ENCODE measurements at places on chromosomes 7 and 10.

- DNase-seq, result no peak
Measured at GRCh38 chr10:77247031-77247990, 390.3 kb downstream of the KCNMA1 start.

GRCh38 chr10:18397906-18398305 lies 253.5 kb downstream of the NSUN6 start:
- no peak for DNase-seq

GRCh38 chr7:32044739-32045138 lies 25.5 kb downstream of the PDE1C start:
- DNase-seq, result no peak

DNA sequence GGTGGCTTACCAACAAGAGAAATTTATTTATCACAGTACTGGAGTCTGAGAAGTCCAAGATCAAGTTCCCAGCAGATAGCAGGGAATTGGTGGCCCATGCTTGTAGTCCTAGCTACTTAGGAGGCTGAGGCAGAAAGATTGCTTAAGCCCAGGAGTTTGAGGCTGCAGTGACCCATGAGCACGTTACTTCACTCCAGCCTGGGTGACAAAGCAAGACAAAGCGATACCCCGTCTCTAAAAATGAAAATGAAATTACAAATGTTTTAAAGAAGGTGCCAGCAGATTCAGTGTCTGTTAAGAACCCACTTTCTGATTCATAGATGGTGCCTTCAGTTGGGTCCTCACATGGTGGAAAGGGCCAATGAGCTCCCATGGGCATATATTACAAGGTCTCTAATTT lies 20.6 kb upstream of the ARHGAP12 start:
- no peak for DNase-seq

- no peak for DNase-seq
Measured at GRCh38 chr7:35463751-35464150, 209.9 kb upstream of the TBX20 start.

- no peak for DNase-seq
Measured at GRCh38 chr7:96344236-96344635, 22.3 kb upstream of the SLC25A13 start.

DNA sequence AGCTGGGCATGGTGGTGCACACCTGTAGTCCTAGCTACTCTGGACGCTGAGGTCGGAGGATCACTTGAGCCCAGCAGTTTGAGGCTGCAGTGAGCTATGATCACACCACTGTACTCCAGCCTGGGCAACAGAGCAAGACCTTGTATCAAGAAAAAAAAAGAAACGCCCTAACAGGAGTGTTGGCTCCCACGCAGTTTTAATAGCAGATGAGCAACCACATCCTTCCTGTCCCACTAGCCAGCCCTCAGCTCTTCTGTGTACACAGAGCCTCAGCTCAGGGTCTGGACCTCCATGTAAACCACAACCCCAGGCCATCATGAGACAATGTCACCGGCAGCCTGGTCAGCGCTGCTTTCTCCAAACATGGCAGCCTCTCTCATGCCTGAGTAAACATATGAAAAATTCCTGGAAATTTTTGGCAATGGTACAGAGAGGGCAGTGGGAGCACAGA lies 108.2 kb downstream of the PIP4K2A start:
- DNase-seq, result peak; percentile 40

DNA sequence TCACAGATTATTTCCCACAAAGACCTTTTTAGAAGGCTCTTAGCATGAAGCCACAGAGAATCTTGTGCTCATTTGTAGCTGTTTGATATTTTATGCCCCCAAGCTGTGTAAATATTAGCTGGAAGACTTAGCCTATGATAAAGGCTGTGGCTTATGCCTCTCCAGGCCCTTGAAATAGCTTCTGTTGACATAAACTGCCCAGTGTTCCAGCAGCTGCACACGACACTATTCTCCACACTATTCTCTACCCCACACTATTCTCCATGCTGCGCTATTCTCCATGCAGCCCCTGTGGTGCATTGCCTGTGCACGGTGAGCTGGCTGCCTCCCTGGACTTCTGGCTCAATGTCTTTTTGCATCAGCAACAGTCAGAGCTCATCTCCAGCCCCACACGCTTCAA lies 13.1 kb downstream of the DDC start:
- no peak for DNase-seq

DNA sequence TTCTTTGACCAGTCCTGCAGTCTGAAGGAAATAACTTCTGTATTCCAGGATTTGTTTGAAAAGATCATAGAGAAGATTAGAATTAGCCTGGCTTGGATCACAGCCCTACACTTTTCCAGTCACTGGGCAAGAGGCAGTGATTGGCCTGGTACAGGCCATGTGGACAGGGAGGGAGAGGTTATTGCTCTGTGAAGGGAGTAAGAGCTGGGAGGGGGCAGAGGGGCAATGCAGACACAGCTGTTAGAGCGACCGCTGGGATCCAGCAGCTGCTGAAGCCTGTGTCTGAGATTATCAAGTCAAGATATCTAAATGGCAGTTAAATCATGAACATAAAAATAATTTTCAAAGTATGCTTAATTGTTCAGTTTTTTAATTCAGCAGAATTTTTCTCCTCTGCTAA lies 257.3 kb downstream of the SDK1 start:
- DNase-seq, result no peak

- no peak for DNase-seq
Measured at GRCh38 chr7:29319719-29320521, 125.3 kb downstream of the CHN2 start.

- no peak for DNase-seq
Measured at GRCh38 chr7:75599244-75599781, 107.2 kb downstream of the SPDYE5 start.

- DNase-seq, result peak; percentile 2
Measured at GRCh38 chr10:43236176-43236850, 30.6 kb downstream of the RASGEF1A start.

DNA sequence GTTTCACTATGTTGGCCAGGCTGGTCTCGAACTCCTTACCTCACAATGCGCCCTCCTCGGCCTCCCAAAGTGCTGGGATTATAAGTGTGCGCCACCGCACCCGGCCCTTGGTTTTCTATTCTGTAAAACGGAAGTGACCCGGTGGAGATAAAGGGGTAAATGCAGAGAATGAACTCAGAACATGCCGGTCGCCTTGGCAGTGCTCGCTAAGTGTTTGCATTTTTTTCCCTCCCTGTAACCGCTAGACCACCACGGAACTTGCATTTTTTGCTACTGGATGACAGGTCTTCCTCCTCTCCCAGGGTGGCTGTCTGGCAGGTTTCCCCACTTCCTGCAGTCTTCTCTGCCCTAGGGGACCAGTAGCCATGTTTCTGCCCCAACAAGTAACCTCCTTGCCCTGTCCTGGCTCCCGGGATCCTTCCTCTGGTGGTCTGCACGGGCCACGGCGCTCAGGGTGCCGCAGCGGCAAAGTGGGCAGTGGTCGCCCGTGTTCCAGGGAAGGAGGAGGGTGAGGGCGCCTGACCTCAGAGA lies 18.8 kb upstream of the GNA12 start:
- DNase-seq, result peak; percentile 42

DNA sequence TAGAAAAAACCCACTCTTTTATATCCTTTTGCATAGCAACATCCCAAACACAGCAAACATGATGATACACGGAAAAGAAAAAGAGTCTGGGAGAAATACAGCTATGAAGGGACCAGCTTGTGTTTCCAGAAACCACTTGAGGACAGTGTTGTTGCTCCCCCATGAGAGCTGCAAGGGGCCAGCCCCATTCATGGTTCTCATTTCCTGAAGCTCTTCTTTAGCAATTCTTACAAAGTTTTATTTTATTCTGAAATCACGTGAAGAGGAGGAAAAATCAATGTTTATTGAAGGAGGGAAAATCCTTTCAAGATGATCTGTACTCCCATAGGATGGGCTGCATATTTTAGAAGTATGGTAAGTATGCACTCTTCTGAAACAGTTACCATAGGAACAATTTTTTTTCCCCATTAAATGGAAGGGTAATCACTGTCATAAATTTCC lies 17.5 kb upstream of the PRTFDC1 start:
- DNase-seq, result no peak

GRCh38 chr10:90775351-90776028 lies 82.3 kb downstream of the HTR7 start:
- DNase-seq, result no peak

GRCh38 chr7:39624935-39625694 lies 1.7 kb downstream of the RALA start:
- DNase-seq, result no peak

DNA sequence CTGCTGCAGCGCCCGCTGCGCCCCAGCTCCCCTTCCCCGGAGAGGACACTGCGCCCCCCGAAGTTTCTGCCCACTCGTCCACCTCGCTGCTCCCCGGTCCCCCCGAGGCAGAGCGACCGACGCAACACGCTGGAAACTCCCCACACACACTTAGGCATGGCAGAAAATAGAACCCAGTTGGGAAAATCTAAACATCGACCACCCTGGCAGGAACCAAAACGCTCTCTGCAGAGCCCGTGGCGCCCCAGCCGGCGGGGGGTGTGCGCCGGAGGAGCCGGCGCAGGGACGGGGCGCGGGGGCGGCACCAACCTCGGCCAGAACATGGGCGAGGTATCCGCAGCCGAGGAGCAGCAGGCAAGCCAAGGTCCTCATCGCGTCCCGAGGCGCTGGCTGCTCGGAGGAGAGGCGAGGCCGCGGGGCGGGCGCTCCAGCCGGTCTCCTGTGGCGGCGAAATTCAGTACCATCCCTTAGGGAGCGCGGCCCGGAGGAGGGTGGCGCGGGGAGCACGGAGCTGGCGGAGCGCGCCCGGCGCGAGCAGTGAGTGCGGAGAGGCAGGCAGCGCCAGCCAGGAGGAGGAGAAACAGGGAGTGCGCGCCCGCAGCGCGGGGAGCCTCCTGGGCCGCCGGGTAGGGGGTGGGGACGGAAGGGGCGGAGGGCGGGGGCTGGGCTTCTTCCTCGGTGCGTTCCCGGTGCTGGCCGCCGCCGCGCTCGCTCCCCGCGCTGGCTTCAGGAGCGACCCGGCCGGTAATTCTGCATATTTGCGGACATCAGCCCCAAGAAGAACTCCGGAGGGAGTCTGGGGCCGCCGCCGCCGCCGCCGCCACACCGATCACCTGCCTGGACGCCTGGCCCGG lies 789 bp downstream of the PDGFA start:
- no peak for DNase-seq

DNA sequence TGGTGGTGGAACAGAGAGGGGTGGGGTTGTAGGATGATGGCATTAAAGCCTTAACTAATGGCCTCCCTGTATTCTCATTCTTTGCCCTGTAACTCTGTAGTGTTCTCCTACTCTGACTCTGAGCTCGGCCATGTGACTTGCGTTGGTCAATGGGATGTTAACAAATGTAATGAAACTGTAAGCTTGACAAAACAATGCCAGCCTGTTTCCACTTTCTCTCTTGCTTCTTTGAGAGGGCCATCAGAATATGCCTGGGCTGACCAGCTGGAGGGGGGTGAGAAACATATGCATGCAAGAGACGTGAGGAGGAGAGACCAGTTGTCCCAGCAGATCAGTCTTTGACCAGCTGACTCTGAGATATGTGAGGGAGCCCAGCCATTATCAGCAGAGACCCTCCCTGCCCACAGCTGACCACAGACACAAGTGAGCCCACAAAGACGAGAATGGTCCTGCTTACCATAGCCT lies 100.6 kb downstream of the ICA1 start:
- no peak for DNase-seq

DNA sequence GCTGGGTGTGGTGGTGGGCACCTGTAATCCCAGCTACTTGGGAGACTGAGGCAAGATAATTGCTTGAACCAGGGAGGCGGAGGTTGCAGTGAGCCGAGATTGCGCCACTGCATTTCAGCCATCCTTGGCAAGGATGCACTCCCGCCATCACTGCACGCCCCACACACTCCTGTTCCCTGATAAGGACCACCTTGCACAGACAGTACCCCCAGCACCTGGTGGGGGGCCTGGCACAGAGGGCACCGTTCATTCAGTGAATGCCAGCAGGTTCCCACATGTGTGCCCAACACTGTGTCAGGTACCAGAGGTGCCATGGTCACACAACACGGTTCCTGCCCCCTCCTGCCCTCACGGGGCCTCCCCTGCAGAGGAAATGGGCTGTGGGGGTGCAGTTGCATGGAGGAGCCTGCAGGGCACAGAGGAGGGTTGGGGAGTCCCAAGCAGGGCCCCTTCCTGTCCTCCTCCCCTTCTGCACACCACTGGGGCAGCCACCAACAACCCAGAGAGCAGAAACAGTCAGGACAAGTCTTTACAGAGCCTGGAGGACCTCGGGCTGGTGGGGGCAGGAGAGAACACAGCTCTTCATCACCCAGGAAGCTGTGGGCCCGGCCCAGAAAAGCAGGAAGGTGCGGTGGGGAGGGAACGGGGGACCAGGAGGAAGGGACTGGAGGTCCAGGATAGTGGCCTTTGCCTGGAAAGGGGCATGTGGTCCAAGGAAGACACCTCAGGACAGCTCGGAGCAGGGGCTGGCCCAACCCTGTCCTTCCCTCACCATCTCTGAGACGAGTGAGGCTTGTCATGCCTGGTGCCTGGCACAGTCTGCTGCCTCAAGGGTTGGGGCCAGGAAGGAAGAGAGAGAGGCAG lies 7.1 kb downstream of the CRYGN start:
- peak; percentile 55 for DNase-seq

DNA sequence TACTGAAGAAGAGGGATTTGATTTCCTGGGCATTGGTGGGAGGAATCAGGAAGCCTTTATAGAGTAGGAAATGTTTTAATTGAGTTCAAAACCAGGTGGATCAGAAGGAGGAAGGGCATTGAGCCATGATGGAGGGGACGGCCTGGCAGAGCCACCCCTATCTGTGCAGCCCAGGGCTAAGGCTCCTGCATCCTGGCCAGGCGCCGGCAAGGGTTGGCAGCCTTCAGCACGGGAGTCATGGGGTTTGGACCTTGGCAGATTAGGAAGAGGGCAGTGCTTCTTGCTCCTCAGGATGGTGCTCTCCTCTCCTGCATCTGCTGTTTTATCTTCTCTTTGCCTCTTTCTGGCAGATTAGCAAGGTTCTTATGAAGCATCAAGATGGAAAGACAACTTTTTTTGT lies 12.5 kb downstream of the ZNF862 start:
- no peak for DNase-seq

DNA sequence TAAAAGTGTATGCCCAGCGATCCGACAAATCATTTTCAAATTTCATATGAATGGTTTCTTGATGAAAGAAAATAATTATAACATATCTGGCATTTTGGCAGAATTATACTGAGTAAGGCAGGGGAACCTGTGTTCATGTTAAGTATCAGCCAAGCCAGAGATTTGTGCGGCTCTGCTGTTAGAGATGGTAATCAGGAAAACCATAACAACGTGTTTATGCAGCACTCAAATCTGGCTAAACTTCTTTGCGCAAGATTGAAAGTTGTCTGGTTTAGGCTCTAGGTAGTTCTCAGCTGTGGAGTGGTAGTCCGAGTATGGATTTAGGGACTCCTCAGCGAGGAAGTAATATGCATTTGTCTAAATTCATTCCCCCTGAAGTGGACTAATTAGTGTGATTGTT lies 8.9 kb upstream of the CTBP2 start:
- DNase-seq, result no peak

- no peak for DNase-seq
Measured at GRCh38 chr10:667096-667495, 22.4 kb downstream of the DIP2C start.

DNA sequence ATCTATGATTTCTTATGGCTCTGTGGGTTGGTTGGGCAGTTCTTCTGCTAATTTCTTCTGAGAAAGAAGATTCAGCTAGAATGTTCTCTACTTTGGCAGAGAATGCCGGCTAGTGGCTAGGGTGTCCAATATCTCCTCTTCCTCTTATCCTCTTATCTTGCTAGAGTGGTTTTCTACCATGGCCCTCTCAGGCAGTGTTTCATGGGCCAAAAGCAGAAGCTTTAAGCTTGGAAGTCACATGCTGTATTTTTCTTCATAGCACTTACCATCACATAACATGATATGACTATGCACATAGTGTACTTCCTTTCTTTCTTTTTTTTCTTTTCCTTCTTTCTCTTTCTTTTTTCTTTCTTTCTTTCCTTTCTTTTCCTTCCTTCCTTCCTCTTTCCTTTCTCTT lies 140.0 kb downstream of the ITGB8 start:
- no peak for DNase-seq

All from activated gamma-delta T cell treated with Interleukin-2 at 50 U/mL for 16 hours (primary cell).